ENCODE measurements at places on chromosomes 11 and 22. TPM values are rescaled to one million over a fixed set of nuclear protein-coding genes. Genes with fewer than 3 reads are reported as not detected.

OR52J3 gene
- not detected for total RNA-seq

CCS gene
- 20.6 TPM for total RNA-seq

GPR83 gene
- total RNA-seq, result not detected

TMEM132A gene
- total RNA-seq, result 616 TPM

C11orf42 gene
- total RNA-seq, result not detected

CHRM1 gene
- total RNA-seq, result not detected

TOB2 gene
- total RNA-seq, result 36.1 TPM

PHOX2A gene
- total RNA-seq, result not detected

KIF18A gene
- 1.9 TPM for total RNA-seq

PHF5A gene
- 50.6 TPM for total RNA-seq

TMEM41B gene
- total RNA-seq, result 48.7 TPM

C11orf86 gene
- not detected for total RNA-seq
